Activated CD4-positive, alpha-beta T cell treated with anti-CD3 and anti-CD28 coated beads, Interleukin-2, amount 50 U/mL, for 4 hours (primary cell): ENCODE measurements at places on chromosomes 7 and 10.

- DNase-seq: no peak
These were observed 97.3 kb upstream of the SFMBT2 start for GRCh38 chr10:7507887-7508726.

GRCh38 chr10:17527514-17528146 lies 73.2 kb upstream of the ST8SIA6 start:
- DNase-seq: no peak

DNA sequence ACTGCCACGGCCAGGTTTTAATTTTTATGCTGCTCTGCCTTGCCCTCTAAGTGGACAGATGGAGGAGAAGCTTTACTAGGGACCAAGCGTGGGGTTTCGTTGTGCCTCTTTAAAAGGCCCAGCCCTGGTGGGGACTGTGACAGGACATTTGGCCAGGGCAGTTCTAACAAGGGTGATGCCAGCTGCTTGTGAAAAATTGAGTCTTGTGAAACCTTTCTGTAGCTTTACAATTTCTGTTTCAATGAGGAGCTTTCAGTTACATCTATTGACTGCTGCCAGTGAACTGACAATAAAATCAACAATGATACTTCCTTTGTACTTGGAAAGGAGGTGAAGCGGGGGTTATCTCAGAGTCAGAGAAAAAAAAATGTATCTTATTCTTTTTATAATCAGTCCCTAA lies 233.1 kb upstream of the CSTF2T start:
- DNase-seq: no peak

GRCh38 chr7:143248761-143249354 lies 14.4 kb upstream of the GSTK1 start:
- DNase-seq: no peak

- DNase-seq: no peak
These were observed 32.7 kb downstream of the R3HCC1L start for GRCh38 chr10:98167191-98167590.

GRCh38 chr10:77881222-77881621 lies 45.3 kb downstream of the DLG5 start:
- DNase-seq: no peak
